ENCODE measurements at places on chromosomes 3 and 15.

GRCh38 chr3:161219495-161219894 is 1.6 kb upstream of the NMD3 start:
- DNase-seq, result no peak

- DNase-seq, result peak; percentile 75
These were observed at the start of gene KY for GRCh38 chr3:134650431-134651346. Gene KY (minus strand): TSS chr3:134651022. CDS start chr3:134650960, 62 bp downstream.

GRCh38 chr15:85324202-85324601 is 56.2 kb upstream of the AKAP13 start:
- DNase-seq, result no peak

GRCh38 chr3:144754076-144754783 is 782.6 kb downstream of the DIPK2A start:
- DNase-seq, result no peak

DNA sequence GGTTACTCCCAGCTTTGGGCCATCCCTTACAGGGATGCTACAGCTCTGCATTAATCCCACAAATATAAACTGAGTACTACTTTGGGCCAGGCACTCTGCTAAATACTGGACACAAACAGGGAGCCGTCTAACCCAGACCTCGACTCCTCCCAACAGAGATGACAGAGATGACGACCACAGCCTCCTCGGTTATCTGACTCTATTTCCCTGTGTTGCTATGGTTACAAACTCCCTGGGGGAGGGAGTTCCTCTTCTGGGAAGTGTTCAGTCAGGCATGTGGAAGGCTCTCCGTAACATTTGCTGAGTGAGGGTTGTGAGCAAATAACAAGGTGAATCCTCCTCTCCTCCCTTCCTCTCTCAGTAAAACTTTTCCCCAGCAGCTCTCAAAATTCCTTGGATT is 6.7 kb upstream of the CMTM7 start:
- no peak for DNase-seq

- no peak for DNase-seq
These were observed 294.6 kb upstream of the TGFBR2 start for GRCh38 chr3:30311781-30312180.

GRCh38 chr15:101256757-101257156 is 4.9 kb upstream of the CHSY1 start:
- no peak for DNase-seq

DNA sequence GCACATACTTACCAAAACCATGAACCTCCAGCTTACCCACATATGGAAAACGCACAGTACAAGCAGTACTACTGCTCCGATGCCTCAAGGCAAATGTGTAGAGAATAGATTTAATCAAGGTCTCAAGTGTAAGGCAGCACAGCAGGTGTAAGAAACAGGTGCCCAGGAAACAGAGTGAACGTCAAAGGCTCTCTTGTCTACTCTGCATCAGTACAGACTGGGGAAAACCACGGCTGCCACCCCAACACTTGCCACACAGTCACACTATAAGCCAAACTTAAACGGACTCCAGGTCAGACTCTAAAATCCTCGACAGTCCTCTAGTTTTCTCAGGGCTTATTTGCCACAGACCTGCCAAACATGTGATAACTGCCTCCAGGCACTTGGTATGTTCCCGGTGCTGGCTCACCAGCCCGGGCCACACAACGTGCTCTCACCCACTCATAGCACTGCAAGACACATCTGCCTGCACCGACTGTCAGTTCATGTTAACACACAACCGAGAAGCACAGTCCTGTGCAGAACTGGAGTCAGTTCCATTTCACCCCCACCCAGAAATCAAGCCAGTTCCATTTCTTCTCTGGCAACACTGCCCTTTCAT is 30.6 kb downstream of the ABCC5 start:
- DNase-seq, result no peak

DNA sequence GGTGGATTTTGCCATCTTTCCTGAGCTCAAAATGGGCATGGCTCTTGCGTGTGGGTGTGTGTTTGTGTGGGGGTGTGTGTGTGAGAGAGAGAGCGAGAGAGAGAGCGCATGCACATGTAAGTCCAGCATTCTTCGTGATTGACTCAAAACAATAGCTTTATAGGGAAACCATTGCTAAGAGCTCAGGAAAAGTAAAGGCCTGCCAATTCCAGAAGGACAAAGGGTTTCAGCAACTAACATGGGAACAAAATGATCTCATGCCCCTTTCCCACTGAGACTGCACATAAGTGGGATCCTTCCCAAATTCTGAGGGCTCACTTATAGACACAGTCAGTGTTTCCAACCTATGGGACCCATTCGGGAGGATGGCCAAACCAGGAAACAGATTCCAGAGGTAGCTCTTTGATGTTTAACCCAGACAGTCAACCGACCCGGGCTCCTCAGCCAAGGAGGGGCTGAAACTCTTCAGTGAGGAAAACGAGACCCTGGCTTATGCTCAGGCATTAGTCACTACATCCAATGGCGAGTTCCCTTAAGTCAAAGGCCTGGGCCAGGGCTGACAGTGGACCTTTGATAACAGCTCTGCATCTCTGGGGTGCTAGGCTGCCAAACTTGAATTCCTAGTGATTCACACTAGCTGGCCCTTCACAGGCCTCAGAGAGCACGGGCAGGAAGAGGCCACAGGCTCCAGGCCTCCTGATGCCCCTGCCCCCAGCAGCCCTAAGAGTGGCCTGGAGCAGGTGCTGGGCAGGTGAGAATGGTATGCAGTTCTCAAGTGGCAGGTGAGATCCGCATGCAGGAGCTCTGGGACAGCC is 305.0 kb upstream of the C2CD4B start:
- DNase-seq, result peak; percentile 92

DNA sequence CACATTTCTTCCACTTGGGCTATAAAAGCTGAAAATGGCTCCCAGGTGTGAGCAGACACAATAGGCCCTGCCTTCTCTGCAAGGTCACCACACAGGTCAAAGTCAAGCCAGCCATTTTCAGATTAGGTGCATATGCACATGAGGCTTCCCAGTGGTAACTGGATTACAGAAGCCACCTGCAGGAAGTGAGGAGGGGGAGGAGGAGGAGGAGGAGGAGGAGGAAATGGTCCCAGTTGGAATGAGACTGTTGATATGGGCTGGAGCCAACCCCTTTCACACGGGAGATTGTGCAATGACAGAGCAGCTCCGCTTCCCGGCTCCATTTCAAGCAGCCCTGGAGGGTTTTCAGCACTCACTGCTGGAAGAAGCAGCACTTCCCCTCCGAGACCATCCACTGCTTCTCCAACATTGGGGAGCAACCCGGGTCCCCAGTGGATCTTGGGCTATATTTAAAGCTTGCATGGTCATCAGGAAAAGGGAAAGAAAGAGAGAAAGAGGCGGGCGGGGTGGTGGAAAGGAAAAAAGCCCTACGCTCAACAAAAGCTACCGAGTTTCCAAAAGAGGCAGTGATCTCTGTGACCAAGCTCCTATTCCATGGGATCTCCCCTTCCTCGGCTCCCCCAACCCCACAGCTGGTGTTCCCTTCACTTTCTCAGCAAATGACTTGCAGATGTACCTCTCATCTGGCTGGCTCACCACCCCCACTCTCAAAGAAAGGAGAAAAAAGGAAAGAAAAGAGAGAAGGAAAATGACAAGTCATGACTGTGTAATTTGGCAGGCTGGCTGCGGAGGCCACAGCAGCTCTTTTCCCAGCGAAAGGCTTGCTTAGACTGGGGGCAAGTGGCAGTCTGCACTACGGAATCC is 58.3 kb downstream of the LRIG1 start:
- DNase-seq, result no peak

DNA sequence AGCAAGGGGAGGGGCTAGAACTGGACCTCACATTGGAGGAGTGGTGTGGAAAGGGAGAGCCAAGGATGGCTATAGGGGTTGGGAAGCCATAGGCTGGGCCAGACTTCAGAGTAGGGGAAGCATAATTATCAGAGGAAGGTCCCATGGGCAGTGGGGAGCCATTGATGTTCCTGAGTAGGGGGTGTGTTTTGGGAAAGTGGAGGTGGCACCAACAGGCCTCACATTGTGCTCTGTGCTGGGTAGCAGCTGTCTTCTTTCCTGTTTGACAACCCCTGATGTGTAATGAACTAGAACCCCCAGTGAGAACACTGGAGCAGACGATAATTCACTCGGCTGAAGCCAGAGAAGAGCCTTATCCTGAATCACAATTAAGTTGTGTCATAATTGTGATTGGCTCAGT is 41.2 kb downstream of the SLC6A11 start:
- DNase-seq, result no peak

GRCh38 chr3:196518966-196519717 is 4.0 kb upstream of the SMCO1 start:
- DNase-seq, result no peak

- DNase-seq, result no peak
These were observed 69.9 kb downstream of the TNIK start for GRCh38 chr3:171390051-171390941.

Measured in vagina (tissue), 2 donors.